NCI-H69 (cell line): ENCODE measurements at places on chromosomes 1 and 21.
A peak's percentile ranks its signal among the peaks of the same experiment; 100 is the strongest.

DNA sequence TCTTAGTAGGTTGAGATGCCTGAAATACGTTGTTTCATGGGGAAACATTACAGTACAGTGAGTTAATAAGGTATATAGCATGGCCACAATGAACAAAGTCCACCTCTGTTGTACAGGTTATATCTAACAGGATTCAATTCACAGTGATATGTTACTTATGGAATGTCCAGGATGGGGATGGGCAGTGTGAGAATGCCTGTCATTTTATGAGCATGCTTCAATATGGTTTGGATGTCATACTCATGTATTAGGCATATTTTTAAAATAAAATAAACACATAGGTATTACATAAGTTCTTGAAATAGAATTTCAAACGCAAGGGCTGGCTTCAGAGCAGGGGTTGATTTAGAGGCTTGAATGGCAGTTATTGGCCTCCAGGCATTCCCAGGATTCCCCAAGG lies 6.1 kb upstream of the PHLDA3 start:
- no peak for DNase-seq

- peak; percentile 53 for DNase-seq
These were observed 909 bp upstream of the PAXBP1 start for GRCh38 chr21:32772281-32773047.

- no peak for DNase-seq
These were observed 39.7 kb downstream of the AZIN2 start for GRCh38 chr1:33120436-33121231.

DNA sequence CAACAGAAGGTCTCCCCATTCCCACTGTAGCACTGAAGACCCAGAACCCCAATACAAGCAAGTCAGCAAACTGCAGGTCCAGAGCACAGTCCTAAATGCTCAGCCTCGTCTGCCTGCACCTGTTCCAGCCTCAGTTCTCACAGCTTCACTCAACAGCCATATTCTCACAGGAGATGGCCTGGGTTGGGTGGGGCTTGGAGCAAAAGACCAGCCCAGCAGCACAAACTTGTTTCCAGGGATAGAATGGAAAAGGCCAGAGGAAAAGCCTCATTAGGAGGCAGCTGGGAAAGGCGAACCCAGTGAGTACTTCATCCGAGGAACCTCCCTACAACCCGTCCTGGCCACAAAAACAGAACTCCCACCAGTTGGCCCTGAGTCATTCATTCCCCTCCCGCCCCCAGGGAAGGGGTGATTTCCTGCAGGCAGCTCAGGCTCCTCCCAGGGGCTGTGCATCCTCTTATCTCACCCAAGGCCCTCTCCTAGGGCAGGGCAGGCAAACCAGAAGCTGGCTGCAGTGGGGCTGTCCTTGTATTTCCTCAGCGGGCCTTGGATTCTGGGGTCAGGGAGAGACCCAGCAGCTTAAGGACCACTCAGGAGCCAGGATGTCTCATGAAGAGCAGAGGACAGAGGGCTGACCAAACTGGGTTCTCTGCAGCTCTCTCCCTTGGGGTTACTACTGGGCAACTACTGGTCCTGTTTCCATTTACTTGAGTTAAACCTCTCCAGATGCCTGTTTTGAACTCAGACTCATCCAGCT lies 7.4 kb upstream of the MPL start:
- no peak for DNase-seq

DNA sequence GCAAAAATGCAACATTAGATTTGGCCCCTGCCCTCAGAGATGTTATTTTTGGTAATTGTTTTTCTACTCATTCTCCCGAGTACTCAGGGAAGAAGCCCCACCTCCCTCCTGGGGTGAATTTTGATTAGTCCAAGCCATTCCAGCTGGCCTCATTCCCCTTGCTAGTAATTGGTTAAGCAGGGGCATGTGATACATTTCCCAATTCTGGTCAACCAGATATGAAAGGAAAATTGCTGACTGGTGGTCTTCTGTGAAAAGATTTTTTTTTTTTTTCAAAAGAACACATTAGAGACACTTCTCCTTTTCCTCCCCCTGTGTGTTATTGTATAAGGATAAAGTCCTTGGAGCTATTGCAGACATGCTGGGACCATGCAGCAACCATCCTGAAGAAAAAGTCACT lies 71.1 kb upstream of the AKT3 start:
- peak; percentile 66 for DNase-seq
